ENCODE measurements at places on chromosomes 6 and 20.

DNA sequence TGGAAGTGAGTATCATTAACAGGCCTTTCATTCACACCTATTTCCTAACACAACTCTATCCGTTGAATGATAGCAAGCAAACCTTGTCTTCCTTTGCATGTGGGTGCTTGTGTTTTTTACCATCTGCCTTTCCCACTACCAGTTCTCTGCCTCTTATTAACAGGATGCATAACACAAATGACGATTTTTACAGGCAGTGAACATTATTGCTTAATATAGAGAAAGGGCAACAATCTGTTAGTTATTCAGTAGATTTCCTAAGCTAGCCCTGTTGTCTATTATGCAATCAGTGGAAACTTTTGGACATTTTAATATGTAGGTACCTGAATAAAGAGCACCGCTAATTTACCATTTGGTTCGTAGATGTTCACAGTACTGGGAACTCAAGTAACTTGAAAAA is 348.8 kb upstream of the PLCB4 start:
- DNase-seq = no peak

- DNase-seq = no peak
Measured at GRCh38 chr6:80488190-80488589, 381.7 kb downstream of the BCKDHB start.

DNA sequence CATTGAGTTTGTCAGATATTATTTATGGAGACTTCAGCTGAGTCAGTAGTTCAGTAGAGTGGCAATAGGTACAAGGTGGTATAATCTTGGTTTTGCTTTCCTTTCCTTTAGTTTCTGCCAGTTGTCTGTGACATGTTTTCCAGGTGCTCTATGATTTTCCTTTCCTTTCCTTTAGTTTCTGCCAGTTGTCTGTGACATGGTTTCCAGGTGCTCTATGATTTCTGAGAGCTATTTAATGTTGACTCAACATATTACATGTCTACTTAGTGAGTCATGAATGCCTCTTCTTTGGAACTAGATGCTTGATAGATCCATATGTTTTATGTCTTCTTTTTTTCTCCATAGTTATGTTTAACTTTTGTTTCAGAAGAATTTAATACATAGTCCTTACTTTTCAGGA is 186.4 kb upstream of the DEFB112 start:
- no peak for DNase-seq

DNA sequence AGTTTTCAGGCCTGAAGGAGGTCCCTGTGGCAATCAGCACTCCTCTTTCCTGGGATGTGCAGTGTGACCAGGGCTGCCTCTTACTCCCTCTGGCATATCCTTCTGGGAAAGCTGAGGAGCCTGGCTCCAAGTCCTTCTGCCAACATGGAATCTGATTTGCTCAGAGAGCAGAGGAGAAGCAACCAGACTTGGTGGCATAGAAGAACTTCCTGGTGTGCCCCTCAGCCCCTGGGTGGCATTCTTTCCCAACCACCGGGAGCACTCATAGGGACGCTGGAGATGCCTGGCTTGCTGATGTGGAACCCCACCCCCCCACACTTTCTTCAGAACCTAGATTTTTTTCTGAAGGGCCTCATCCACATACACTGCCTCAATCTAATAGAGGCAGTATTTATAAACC is 107.6 kb upstream of the TRAF3IP2 start:
- DNase-seq = no peak

DNA sequence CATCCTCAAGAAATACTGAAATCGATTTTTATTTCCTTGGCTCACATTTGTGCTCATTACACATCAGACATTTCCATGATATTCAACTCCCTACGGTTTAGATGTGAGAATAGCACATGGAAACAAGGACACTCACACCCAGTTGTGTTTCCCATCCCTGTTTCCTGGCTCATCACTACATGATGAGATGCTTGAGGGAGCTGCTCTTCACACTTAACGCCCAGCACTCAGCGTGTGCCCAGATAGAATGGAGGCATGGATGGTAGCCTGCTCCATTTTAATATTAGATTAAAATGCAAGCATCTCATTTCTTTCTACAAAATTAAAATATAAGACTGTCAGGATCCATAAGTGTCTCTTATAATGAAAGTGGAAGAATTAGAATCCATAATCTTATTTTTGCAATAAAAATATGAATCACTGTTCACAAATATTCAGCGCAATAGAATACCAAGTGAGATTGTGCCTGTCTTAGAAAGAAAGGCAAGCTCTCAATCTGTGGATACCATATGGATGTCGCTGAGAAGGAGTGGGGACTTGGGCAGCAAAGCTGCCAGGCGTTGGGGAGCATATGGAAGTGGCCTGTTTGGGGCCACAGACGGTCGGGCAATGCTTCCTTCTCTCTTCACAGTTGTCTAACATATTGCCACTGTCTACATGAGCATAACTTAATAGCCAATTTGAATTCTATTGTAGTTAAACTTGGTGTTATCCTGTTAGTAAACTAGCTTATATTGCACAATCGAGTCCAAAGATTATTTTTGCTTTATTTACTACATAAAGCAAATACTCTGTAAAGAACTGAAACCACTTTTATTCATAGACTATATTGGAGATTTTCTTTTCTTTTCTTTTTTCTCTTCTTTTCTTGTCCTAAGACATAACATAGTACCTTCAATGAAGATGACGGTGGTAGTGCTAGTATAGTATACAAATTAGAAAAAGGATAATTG is 206.8 kb upstream of the QKI start:
- no peak for DNase-seq

DNA sequence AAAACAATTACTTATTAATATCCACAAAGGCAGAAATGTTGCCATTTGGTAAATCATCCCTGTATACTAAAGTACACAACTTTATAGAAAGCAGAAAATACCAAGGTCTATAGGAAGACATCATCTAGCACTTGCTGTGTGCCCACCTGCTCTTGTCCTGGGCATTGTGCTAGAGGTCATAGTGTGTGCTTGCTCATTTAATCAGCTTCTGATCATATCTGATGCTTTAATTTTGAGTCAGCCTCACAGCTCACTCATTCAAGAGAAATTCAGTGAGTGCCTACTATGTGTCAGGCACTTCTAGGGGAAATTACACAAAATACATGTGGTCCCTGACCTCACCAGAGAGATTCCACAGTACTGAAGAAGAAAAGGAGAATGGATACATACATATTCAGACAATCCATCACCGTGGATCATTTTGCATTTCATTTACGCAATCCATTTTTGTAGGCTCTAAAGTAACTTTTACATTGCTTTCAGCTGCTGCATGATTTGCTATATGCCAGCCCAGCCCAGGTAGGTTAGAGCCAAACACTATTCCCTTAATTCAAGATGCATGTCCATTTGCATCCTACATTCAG is 167.9 kb upstream of the MCHR2 start:
- DNase-seq = no peak

GRCh38 chr6:36343109-36343680 is 6.5 kb upstream of the BNIP5 start:
- DNase-seq = no peak

DNA sequence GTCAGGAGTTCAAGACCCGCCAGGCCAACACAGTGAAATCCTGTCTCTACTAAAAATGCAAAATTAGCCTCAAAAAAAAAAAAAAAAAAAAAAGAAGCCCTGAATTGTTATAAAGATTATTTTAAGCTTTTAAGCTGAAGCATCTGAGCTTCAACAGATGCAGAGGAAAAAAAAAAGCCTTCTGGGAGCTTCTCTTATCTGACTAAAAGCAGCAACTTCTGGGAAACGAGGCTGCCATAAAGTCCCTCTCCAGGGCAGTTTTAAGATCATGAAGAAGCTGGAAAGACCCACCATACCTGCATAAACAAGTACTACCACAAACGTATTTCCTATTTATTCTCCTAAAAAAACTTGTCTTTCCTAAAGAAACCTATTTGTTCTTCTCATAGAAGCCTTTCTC is 3.6 kb downstream of the SERINC3 start:
- no peak for DNase-seq

DNA sequence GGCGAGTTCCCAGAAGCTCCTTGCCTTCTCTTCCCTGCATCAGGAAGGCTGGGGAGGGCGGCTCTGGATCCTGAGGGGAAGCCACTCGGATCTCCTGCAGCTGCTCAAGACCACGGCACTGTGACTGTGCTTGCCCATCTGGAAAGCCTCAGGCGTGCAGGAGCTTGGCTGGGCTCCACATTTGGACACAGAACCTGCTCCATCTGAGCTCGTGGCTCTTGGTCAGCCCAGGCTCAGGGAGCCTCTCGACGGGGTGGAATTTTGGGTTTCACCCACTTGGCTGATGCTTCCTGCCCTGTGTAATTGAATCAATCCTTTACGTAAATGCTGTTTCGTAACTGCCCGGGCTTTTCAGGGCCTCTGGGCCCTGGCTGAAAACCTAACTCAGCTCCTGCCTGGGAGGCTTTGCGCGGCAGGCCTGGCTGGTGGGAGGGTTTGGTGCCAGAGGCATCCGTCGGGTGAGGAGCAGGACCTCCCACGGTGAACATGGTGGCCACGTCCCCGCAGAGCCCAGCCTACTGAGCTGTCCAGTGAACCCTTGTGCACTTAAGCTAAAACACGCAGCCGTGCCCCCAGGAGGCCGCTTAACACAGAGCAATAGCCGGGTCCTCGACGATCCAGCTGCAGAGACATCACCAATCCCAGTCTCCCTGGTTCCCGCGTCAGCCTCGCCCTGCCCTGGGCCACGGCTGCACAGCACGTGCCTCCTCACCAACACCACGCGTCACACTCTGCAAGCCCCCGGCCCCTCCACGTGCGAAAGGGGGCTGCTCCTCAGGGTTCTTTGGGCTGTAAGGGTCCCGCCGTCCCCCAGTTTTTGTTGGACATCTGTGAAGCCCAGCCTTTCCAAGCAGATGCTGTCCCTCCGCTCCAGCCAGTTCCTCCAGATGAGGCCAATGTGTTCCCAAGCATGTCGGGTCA is 241.0 kb downstream of the DLL1 start:
- DNase-seq = no peak

GRCh38 chr20:36339646-36340592 is 33.8 kb downstream of the DLGAP4 start:
- no peak for DNase-seq

GRCh38 chr6:16657768-16658167 is 103.5 kb downstream of the ATXN1 start:
- DNase-seq = no peak

DNA sequence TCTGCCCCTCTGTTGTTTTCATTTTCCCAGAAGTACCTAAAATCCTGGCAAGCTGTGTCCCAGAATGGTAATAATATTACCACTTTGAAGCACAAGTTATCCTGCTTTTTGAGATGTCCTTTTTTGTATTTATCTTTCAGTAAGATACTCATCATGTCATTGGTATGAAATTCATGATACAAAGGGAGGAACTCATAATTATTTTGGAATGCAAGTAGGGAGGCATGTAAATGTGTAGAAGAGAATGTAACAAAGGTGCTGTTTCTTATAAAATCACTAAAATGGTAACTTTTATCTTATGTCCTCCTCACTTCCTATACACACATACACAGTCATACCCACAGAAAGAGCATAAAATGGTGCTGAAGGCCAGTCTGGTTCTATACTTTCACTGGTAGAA is 109.9 kb downstream of the CD2AP start:
- no peak for DNase-seq

DNA sequence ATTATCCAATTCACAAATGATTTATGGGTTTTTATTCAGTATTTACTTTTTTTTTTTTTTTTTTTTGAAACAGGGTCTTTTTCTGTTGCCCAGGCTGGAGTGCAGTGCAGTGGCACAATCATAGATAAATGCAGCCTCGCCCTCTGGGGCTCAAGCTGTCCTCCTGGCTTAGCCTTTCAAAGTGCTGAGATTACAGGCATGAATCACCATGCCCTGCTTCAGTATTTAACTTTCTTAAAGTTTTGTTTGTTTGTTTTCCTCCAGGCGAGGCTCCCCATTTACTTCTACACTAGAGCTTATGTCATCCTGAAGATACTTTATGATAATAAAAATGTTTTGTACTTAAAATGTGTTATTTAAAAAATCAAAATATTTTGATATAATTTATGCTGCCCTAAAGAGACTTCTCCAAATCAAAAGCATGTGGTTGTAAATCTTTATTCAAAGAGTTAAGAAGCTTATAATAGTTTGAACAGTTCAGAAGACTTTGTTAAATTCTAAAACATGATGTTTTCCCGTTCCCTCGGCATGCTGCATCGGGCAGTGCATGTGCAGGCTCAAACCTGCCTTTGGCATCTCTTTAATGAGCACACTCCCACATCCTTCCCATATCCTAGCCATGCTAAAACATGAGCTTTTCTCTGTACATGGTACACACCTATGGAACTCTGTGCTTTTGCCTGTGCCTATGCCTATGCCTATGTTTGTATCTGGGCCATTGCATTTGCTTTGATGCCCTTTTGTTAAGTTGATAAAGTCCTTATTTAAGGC is 11.0 kb downstream of the SMPDL3A start:
- DNase-seq = no peak

- DNase-seq = no peak
Measured at GRCh38 chr6:147839708-147840610, 331.5 kb downstream of the SAMD5 start.

- DNase-seq = no peak
Measured at GRCh38 chr6:116060572-116061283, at the start of gene FRK. Gene FRK, minus strand, starts transcription at chr6:116060891. Its CDS starts 580 bp downstream, at chr6:116060311.

DNA sequence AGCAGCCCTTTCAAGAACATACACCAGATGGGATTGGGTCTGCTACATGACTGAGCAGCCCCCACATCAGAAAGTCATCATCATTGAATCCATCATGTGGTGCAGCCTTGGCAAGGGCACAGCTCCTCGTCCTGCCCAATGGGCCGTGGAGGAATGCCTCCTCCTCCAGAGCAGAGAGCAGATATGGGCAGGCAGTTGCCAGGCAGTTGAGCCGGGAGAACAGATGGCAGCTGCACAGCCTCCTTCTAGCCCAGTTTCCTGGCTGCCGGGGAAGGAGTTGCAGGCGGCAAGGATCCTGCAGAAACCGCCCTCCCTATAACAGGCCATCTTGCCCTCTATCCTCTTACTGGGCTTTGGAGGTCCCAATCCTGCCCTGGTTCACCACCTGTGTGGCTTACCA is 11.9 kb upstream of the ZFAND3 start:
- no peak for DNase-seq

DNA sequence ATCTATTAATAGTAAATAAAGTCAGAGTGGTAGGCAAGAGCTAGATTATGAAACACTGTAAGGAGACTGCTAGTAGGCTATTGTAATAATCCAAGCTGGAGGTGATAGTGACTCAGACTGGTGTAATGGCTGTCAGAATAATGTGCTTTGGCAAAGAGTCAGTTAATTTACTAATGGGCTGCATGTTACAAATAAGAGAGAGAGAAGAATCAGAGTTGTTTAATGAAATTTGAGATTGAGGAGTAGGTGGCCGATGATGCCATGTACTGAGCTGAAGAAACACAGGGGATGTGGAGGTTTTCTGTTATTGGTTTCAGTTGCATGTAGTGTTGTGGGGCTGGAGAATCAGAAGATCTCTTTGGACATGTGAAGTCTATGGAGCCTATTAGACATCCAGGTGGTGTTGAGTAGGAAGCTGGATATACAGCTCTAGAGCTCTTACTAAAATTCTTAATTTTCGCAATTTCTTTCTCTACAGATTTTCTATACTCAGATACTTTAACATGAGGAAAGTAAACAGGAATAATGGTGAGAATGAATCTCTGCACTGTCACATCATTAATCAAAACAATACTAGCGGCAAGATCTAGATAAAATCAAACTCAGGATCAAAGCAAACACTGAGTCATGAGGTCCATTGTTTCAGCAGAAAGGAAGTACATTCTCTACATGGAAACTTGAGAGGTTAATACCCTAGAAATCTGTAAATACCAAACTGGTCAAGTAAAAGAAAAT is 167.7 kb downstream of the SIM1 start:
- no peak for DNase-seq
